ENCODE measurements at places on chromosomes 5 and 9.

GRCh38 chr5:44233691-44234090 lies 155.5 kb downstream of the FGF10 start:
- no peak for DNase-seq

- no peak for DNase-seq
Observed at GRCh38 chr5:135426102-135427082, 20.8 kb downstream of the DCANP1 start.

DNA sequence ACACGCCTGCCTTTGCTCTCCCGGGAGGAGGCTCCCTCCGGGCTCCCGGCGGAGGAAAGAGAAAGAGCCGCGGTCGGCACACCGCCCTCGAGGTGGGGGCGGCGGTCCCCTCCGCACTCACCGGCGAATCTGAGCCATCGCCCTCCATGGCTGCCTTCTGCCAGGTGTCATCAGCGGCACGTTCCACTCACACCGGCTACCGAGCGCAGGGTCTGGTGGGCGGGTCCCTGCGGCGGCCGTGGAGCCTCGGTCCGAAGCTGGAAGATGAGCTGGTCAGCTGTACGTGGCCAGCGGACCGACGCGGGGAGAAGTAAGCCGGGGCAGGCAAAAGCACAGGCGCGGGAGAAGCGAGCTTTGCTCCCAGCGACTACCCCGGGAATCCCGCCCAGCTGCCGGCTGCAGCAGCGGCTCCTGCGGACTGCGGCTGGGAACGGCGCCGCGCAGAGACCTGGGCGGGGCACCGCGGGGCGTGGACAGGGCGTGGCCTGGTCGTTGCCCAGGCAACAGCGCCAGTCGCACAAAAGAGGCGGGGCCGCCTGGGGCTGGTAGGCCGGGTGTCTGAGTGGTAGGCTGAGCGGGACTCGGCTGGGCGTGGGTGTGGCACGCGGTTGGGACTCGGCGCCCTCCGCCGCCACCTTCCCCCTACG lies at the start of gene TRIM36:
Gene TRIM36 (minus strand): TSS at position 422 of the 647 bp plus-strand sequence. CDS start 274 bp downstream, at position 148.
- peak; percentile 78 for DNase-seq

- DNase-seq = no peak
Observed at GRCh38 chr9:73683862-73684591, 532.4 kb downstream of the ANXA1 start.

DNA sequence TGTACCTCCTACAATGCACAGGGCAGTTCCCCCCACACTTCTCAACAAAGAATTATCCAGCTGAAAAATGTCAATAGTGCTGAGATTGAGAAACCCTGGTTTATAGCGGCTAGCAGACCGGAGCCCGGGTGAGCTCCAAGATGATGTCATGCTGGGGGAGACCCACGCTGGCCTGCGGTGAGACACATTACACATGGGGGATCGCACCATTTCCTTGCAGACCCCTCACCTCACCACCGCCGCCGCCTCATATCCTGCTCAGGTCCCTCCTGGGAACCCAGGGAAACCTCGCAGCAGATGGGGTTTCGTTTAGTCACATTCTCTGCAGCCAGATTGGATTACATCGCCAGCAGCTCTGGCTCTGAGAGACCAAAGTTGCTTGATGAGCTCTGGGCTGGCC lies 14.7 kb upstream of the TNC start:
- DNase-seq = no peak

DNA sequence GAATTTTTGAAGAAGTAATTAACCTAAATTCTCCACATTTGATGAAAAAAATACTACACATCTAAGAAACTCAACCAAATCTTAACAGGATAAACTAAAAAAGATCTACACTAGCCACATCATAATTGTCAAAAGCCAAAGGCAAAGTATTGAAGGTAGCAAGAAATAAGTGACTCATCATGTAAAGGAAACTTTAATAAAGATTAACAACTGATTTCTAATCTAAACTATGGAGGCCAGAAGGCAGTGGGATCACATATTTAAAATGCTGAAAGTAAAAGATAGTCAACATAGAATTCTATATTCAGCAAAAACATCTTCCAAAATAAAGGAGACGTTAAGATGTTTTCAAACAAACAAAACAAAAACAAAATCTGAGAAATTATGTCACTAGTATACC lies 2002.9 kb downstream of the MAT2B start:
- no peak for DNase-seq

- no peak for DNase-seq
Observed at GRCh38 chr5:3153226-3153858, 401.9 kb upstream of the IRX2 start.

Data from activated CD4-positive, alpha-beta T cell treated with anti-CD3 and anti-CD28 coated beads, Interleukin-2, amount 50 U/mL, for 24 hours (primary cell).